ENCODE measurements at places on chromosomes 1 and 21. TPM values are rescaled to one million over a fixed set of nuclear protein-coding genes. Genes with fewer than 3 reads are reported as not detected.

DNA sequence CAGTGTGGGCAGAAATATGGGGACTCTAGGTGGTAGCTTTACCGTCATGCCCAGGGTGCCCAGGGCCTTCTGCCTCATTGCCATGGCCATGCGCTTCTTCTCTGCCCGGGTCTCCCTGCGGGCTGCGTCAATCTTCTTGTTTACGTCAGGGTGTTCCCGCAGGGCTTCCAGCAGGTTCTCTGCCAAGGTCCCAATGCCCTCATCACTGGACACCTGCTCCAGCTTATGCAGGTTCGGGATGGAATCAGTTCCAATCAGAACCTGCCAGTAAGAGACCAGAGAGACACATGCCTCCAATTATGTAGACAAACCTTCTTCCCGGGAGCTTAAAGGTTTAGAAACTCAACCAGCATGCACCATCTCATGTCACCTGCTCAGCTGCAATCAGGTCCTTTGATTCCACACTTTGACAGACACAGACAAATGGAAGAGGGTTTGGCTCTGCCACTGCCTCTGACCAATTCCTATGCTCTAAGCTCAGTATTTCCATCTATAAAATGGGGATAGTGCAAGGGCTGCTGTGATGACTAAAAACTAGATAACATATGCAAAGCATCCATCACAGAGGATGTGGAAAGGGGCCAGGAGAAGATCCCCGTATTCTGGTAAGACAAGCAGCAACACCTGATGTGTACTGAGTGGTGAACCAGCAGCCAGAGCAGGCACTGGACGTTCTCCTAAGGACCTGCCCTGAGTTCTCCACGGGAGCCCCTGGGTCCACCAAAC lies 121.2 kb downstream of the UBR4 start:
- DNase-seq, result no peak

MDM4 gene
- 6.3 TPM for polyA plus RNA-seq

DNA sequence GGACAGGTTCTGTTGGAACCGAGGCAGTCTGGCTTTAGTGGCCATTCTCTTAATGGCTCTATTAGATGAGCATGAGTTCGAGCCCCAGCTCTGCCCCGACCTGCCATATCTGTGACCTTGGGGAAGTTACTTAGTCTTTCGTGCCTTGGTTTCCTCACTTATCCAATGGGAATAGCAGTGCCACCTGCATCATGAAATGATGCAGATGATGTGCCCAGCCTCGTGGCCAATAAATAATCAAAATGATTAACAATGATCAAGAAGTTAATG lies 30.6 kb downstream of the CAMK1G start:
- DNase-seq, result no peak

- peak; percentile 14 for DNase-seq
Observed at GRCh38 chr1:36889478-36890226, 144.7 kb downstream of the GRIK3 start.

DNA sequence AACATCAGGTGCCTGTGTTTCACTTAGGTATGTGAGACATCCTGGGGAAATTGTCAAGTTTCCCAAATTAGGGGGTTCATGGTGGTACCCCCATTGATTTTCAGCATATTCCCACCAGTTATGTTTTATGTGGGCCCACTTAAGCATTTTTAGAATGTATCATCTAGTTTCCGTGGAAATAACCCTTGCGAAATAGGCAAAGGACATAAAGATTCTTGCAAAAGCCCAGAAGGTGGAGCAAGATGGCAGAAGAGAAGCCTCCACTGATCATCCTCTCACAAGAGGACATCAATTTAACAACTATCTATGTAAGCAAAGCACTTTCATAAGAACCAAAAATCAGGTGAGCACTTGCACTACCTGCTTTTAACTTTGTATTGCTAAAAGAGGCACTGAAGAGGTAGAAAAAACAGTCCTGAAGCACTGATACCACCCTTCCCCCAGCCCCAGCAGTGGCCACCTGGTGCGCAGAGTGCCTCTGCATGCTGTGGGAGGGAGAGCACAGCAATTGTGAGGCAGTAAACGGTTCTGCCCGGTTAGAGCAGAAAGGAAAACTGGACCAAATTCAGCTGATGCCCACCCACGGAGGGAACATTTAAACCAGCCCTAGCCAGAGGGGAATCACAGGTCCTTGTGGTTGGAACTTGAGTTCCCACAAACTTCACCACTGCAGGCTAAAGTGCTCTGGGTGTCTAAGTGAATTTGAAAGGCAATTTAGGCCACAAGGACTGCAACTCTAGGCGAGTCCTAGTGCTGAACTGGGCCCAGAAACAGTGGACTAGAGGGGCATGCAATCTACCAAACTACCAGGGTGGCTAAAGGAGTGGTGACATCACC lies 23.2 kb downstream of the MCOLN2 start:
- no peak for DNase-seq

GRCh38 chr1:3762151-3762872 lies 10.1 kb downstream of the CCDC27 start:
- DNase-seq, result no peak

DNA sequence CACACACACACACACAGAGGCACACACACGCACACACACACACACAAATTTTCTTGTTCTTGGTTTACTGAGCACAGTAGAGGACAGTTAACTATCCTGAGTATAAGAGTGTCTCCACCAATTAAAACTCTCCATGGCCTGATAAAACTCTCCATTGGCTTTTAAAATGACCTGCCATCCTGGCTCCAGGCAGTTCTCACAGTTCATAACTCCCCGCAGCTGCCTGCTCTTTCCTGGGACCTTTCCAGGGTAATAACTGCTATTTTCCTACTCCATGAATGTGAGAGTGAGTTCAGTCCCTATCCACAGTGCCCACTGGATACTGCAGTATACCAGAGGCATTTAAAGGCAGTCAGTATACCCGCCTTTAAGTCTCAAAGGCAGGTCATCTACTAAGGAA lies 351.5 kb downstream of the PLPP3 start:
- no peak for DNase-seq

DNA sequence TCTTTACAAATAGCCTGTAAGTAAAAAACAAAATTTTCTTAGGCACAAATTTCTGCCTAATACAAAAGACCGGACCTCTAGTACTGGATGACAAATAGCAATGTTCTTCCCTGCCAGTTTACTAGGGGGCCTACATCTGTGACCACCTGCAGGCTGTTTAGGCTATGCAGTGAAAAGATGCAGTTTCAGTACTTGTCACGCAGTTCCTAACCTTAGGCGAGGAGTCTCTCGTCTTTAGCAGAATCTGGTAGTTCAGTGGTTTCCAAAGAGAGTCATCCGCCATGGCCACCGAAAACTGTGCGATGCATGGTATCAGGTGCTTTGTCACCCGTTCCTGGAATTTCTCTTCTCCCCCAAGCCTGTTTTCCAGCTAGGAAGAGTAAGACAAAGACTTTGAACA lies 29.6 kb downstream of the LGALS8 start:
- DNase-seq, result no peak

- DNase-seq, result peak; percentile 98
Observed at GRCh38 chr1:6602669-6603237, at the start of gene KLHL21. Gene KLHL21, minus strand, starts transcription at chr1:6602869. Its CDS starts 52 bp downstream, at chr1:6602817.

SLC30A10 gene
- polyA plus RNA-seq, result not detected

DNA sequence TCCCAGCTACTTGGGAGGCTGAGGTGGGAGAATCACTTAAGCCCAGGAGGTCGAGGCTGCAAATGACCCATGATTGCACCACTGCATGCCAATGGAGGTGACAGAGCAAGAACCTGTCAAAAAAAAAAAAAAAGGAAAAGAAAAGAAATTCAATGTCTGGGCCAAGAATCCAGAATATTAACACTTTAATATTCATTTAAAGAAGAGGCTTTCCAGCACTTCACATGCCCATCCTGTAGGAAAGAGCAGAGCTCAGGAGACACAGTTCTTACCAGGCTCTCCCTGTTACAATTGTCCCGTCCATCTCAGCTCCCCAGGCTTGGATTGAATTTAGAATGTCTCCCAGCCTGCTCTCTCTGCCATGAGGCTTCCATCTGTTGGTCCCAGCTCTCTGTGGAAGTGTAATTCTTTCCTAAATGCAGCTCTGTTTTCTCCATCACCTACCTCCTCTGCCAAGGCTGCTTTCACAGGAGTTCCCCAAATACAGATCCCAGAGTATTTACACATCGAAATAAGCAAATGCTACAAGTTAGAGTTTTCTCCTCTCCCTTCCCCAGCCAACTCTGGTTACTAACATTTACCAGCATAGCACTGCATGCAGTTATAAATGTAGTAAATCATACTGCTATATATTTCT lies 116.6 kb upstream of the CDC42BPA start:
- DNase-seq, result no peak

- no peak for DNase-seq
Observed at GRCh38 chr1:173354937-173355280, 122.2 kb upstream of the PRDX6 start.

HES4 gene
- 15.8 TPM for polyA plus RNA-seq

GRCh38 chr1:209598227-209598626 lies 14.7 kb downstream of the CAMK1G start:
- no peak for DNase-seq

GRCh38 chr1:67759692-67760029 lies 73.6 kb downstream of the GNG12 start:
- DNase-seq, result no peak

GSTM5 gene
- polyA plus RNA-seq, result 9.1 TPM

GRCh38 chr1:106173101-106173500 lies 883.4 kb upstream of the PRMT6 start:
- no peak for DNase-seq

DNA sequence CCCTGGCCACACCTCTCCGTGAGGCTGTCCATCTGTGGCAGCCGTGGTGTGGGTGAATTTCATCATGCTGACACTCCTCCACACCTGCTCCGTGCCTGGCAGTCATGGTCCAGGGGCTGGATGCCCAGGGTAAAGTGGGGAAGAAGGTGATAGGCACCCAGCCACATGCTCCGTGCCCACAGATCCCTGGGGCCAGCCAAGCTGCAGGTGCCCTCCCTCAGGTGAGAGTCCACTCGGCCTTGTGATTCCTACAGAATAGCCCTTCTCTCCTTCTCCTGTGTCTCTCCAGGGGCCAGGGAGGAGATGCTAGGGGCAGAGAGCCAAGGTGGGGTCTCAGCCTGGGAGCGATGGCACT lies 16.8 kb upstream of the POFUT2 start:
- no peak for DNase-seq

CFHR2 gene
- not detected for polyA plus RNA-seq

MTMR11 gene
- 21.6 TPM for polyA plus RNA-seq

ZSWIM5 gene
- polyA plus RNA-seq, result 1.9 TPM

MMEL1 gene
- polyA plus RNA-seq, result 8.5 TPM

DNA sequence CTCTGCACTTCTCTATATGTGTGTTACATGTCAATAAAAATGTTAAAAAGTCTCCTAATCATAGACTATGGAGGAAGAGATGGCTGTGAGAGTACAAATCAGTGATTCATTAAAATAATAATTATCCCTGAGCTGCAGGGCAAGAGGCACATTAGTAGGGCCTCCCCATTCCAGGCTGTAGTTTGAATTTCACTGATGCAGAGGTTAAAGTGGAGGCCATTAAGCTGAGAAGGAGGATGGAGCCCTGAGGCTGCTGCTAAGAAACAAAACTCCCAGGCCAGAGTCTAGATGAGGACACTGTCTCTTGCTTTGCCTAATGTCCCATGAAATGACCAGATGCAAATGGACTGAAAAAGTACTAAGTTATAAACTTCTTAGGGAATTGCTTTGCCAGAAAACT lies 89.1 kb upstream of the WDR26 start:
- DNase-seq, result no peak

- DNase-seq, result no peak
Observed at GRCh38 chr1:71298633-71299032, 217.8 kb upstream of the ZRANB2 start.
